ENCODE measurements at places on chromosomes 13 and 19. TPM values are rescaled to one million over a fixed set of nuclear protein-coding genes. Genes with fewer than 3 reads are reported as not detected.

- no peak for DNase-seq
These were observed 254.7 kb downstream of the KLF12 start for GRCh38 chr13:73879346-73880015.

DNA sequence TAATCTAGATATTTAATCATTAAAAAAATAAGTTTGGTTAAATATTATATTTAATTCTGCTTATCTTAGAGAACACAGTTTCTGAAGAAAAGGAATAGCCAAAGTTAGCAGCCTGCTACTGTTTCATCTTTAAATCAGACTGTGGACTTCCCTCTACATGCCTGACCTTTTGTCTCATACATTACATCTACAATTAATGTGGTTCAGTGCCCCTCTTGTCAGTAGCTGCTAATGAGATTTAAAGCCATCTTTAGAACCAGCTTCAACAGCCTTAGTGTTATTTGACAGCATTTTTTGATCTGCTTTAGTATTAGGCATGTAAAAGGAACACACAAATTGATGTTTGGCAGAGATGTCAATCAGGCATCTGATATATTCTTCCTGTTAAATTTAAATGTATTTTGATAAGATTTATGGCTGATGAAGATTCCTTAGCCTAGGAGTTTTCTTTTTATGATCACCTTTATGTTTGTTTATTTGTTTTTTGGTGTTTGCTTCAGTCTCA, 1925.8 kb upstream of the PRR20A start:
- DNase-seq = no peak

GRCh38 chr13:44905556-44905955, 83.7 kb downstream of the NUFIP1 start:
- DNase-seq = no peak

DNA sequence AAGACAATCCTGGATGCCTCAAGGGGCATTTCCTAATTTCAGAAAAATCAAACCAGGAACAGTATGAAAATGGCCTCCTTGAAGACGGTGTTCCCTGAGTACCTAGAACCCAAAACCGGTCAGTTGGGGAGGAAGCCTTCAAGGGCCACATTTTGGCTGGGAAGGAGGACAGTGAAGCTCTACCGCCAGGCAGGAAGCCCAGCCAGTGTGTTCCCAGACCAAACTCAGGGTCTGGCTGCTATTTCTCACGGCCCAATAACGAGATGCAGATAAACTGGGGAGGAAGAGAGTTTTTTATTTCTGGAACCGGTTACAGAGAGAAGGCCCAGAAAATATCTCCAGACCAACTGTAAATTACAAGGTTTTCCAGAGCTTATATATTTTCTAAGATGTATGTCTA, 24.3 kb upstream of the CEACAM21 start:
- DNase-seq = no peak

- no peak for DNase-seq
These were observed 133.2 kb downstream of the VWA8 start for GRCh38 chr13:41827507-41828213.

- no peak for DNase-seq
These were observed 341.0 kb downstream of the DNAJC15 start for GRCh38 chr13:43364210-43365038.

GRCh38 chr13:34207334-34207733, 389.4 kb downstream of the RFC3 start:
- no peak for DNase-seq

- DNase-seq = no peak
These were observed 90.1 kb upstream of the C1QTNF9B start for GRCh38 chr13:23987331-23987894.

DNA sequence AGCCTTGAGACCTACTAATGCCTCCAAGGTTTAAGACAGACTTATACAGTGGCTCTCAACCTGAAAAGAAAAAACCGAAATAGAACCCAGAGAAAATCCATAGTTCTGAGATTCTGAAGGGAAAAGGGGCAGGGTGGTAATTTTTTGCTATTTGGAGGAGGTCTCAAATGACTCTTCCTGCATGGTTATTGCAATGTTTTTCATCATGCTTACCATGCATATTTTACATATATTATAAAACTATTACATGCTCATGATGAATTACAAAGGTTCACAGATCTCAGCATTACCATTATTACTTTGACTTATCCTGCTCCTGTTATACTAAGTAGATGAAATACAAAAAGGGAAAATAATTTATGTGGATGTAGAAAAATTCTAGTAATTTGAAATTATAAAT, 47.6 kb downstream of the N4BP2L2 start:
- DNase-seq = no peak

The CATSPERD gene
- 0.41 TPM for total RNA-seq

The LYL1 gene
- not detected for total RNA-seq

The TNNT1 gene
- total RNA-seq = 27.6 TPM

Data from type B pancreatic cell (in vitro differentiated cells).